Mesothelial cell of epicardium (in vitro differentiated cells): ENCODE measurements at places on chromosomes 7 and 10.

- DNase-seq, result no peak
These were observed 104.2 kb downstream of the EMX2 start for GRCh38 chr10:117646718-117647117.

- no peak for DNase-seq
These were observed 28.9 kb upstream of the SFMBT2 start for GRCh38 chr10:7439696-7440095.

DNA sequence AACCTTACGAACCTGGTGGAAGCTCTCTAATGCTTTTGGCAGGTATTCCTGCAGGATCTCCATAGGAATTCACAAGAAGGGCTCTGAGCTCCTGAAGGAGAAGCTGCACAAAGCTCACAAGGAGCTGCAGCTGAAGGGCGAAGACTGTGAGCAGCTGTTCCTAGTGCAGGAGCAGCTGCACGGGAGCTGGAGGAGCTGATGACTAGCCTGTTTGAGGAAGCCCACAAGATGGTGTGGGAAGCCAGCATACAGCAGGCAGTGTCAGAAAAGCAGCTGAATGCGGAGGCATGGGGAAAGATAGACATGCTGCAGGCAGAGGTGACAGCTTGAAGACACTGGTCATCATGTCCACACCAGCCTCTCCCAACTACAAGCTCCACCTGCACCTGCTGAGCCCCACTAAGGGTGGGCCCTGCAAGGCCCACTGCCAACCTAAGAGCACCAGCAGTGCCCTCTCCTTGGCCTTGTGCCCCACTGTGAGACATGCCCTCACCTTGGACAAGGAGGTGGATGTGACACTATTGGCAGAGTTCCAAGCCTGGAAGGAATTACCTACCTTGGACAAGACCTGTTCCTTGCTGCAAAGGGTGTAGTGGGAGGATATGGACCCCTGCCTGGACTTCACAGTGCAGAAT is 250.6 kb downstream of the BBS9 start:
- DNase-seq, result no peak

- no peak for DNase-seq
These were observed 242.6 kb downstream of the MAD1L1 start for GRCh38 chr7:1990001-1990670.

GRCh38 chr10:60367431-60367830 is 22.2 kb downstream of the ANK3 start:
- no peak for DNase-seq

- DNase-seq, result no peak
These were observed 6.2 kb downstream of the LRIT1 start for GRCh38 chr10:84235096-84235495.

DNA sequence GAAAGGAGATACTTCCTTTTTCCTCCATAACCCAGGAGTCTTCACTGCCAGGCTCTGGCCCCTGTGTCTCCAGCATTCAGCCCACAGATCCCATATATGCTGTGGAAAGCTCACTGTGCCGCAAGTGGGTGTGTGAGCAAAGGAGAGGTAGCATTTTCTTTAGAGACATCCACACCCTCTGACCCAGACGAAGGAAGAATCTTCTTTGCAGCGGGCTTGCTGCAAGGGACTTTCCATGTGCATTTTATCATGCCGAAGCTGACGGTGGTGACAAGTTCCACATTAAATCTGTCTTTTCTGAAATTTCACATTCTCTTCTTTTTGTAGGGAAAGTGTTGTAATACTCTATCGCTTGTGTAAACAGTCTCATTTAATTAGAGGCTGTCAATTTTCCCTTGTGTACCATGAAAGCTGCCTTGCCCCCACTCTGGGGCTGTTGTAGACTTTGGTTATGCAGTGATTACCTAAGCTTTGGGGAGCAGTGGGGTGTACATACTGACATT is 409.5 kb downstream of the SUGCT start:
- no peak for DNase-seq
